Cardiac fibroblast (primary cell): ENCODE measurements at places on chromosomes 3 and 15.

GRCh38 chr15:67010898-67011616 is 54.3 kb upstream of the SMAD3 start:
- no peak for DNase-seq

DNA sequence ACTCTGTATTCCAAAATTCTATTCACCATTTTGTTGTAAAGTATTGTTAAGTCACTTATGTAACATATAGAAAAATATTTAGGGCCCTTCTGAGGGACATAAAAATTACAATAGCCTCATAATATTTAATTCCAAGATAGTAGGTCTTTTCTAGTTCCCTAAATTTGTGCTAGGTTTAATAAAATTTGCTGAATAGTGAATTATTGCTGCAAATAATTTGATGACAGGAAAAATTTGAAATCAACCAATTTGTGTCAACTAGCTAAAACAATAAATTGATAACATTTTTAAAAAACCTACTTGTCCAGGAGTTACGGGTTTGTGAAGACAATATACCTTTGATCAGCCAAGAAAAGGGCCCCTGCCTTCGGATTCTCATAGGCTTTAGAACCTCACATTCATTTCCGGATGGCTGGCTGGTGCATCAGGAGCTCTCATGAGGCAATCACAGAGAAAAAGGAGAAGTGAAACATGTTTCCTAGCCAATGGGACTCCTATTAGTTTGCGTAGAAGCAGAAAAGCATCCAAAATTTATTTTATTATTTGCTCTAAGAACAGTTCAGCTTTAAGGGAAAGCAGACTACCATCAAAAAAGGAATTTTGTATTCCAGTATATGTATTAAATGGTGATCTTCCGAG is 177.2 kb downstream of the LRRC3B start:
- no peak for DNase-seq

- peak; percentile 62 for DNase-seq
These were observed 37.0 kb downstream of the ETFA start for GRCh38 chr15:76274226-76274625.

DNA sequence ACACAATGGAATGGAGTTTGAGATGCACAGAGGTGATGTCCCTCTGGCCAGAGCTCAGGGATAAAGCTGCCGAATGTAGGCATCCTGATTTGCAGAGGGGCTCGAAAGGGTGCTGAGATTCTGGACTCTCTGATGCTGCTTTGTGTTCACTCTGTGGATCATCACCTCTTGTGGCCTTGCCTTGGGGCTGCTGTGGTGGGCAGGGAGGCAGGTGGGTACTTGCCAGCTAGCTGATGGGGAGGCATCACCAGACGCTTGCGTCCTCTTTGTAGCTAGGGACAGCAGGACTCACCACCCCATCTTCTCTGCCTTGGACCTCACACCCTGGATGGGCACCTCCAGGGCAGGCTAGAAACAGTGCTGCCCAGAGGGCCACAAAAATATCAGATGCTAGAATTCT is 14.6 kb upstream of the RASGRF1 start:
- no peak for DNase-seq

DNA sequence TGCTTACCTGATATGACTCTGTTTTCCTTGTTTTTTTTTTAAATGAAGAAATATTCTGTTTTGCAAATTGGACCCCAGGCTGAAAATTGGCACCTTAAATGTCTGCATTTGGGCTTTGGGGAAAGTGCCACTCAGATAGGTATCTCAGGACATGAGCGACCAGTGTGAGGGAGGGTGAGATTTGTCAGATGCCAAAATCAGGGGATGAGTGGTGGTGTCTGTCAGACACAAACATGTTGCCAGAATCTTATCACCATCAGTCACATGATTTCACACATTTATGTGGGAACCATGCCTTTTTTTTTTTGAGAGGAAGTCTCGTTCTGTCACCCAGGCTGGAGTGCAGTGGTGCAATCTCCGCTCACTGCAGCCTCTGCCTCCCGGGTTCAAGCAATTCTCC is 75.6 kb upstream of the OSBPL11 start:
- DNase-seq, result no peak

GRCh38 chr15:40960925-40961324 is 7.7 kb downstream of the CHAC1 start:
- DNase-seq, result no peak

GRCh38 chr3:53665608-53666425 is 171.4 kb downstream of the CACNA1D start:
- no peak for DNase-seq

GRCh38 chr3:125646581-125646980 is 51.3 kb upstream of the OSBPL11 start:
- no peak for DNase-seq

DNA sequence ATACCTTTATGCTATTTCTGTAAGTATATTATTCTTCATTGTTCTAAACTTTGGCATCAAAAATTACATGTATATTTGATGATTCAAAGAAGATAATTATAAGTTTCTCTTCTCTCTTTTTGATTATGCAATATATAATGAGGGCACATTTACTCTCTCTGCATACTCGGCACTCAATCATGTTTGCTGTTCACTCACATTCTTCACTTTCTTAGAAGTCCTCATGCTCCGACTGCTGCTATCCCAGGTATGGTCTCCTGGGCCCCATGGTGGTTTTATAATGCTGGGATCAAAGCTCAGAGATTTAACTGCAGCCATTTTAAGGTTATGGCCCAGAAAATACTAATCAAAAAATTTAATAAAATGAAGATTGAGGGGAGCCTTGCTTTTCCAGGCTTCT is 529.7 kb upstream of the IL12A start:
- DNase-seq, result no peak

- DNase-seq, result peak; percentile 67
These were observed 27.2 kb downstream of the PLSCR4 start for GRCh38 chr3:146223401-146224373.

DNA sequence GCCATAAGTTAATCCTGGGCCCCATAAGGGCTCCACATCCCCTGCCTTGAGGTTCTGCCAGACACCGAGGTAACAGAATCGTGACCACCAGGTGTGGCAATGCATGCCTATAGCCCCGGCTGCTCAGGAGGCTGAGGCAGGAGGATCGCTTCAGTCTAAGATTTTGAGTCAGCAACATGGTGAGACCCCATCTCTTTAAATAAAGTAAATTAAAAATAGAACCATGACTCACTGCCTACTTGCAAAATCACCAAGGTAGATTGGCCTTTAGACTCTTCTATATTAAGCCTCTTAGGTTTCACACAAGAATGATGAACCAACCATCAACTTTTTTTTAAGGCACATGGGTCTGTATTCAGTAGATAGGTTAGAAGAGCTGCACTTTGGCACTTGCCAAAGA is 9.7 kb downstream of the WDR5B start:
- DNase-seq, result no peak

GRCh38 chr3:185936273-185936629 is 1.6 kb downstream of the TRA2B start:
- no peak for DNase-seq

DNA sequence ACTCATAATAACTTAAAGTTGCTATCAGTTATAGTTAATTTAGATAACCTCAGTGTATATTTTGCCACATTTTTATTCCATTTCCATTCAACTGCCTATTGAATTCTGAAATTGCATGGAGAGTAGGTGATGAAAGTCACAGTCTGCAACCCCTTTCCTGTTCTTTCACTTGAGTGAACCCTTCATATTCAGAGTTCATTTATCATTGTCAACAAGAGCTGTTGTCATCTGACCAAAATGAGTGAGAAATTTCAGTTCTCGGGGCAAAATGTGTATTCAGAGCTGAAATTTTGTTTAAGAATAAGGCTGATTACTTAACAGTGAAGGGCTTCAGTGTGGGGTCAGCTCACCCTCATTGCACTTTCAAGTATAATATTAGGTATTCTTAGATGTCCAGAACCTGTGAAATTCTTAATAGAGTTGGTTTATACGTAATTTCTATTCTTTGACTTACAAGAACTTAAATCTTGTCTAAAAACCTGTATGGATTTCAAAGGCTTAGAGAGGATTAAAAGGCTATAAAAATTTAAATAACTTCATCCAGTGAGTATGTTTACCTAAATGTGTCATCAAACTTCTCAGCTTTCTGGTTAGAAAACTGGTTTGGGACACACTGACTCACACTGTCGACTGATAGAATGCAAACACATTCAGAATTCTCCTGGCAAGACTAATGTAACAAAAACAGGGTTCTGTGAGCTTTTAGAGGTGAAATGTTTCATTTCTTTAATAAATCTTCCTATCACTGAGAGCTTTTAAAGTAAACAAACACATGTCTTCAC is 92.2 kb downstream of the CMSS1 start:
- no peak for DNase-seq
